ENCODE measurements at places on chromosomes 7 and 10.

- DNase-seq: no peak
Measured at GRCh38 chr10:113011592-113012374, 61.7 kb downstream of the TCF7L2 start.

GRCh38 chr10:112336556-112337201, 37.2 kb upstream of the ACSL5 start:
- no peak for DNase-seq

GRCh38 chr7:127252778-127253280, at the start of gene GRM8:
Gene GRM8 (minus strand): TSS chr7:127252941.
- peak; percentile 11 for DNase-seq

- no peak for DNase-seq
Measured at GRCh38 chr7:23277359-23277989, 21.7 kb upstream of the MALSU1 start.
